Cardiac septum (tissue), 1 donor: ENCODE measurements at places on chromosomes 1 and 21. TPM values are rescaled to one million over a fixed set of nuclear protein-coding genes. Genes with fewer than 3 reads are reported as not detected.

The CAMK1G gene
- total RNA-seq, result not detected

DNA sequence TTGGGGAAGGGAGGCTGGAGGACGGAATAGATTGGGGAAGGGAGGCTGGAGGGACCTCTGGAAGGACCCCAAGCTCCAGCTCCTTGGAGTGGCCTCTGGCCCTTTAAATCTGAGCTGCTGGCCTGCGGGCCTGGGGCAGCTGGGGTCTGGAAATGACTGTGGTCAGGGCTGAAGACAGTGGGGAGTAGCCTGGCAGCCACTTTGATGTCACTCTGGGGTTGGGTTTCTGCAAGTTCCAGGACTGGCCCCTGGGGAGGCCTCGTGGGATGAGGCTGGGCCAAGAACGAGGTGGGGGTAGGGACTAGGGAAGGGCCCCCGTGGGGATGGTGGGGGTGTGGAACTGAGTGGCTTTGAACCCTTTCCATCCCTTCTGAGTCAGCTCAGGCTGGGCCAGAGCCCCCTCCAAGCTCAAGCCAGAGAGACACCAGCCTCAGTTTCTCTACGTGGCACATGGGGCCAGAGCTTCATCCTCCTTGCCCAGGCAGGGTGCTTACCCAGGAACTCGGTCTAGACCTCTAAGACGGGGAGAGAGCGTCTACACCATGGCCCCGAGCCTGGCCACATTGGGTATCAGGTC, 59.7 kb downstream of the ALPL start:
- DNase-seq, result no peak

DNA sequence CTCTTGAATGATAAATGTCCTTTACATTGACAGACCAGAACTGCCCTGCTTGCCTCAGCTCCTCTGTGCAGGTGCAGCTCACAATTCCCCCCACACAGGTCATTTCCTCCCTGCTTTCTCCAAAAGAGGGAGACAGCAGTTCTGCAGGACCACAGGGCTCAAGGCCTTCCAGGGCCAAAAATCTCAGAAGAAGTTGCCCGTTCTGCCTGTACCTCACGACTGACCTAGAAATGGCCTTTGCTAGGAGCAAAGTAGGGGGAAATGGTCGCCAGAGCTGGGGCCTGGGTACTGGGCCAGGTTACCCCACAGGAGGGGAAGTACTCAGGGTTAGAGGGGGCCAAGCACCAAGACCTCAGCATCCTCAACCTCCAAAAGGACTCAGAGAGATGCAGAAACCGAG, 11.1 kb downstream of the RNU1-2 start:
- no peak for DNase-seq

The YBEY gene
- total RNA-seq, result 14.1 TPM

DNA sequence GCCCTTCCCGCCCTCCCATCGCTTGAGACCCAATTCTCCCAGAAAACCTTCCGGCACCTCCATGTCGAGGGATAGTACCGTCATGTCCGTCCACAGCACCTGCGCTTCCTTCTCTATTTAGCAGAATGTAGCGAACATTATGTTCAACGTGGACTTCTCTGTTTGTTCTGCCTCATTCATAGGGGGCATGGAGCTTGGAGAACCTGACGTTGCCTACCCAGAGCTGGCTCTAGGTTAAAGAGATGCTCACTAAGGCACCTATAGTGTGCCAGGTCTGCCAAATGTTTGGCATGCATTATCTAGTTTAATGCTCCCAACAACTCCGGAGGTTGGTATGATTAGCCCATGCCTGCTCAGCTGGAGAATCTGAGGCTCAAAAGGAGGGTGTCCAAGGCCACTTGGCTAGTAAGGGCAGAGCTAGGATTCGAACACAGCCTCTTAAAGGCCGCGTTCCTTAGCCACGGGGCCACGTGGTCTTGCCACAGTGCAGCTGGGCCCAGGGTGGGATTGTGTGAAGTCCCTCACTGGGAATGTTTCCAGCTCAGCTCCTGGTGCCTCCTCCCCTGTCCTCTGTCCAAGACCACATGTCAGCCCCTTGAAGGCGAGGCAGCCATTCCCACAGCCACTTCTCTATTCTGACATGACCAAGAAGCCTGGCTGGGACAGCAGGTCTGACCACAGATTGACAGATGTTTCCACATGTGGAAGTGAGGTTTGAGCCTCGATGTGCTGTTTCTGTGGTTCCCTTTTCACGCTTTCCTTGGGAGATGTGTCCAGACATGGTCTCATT, 57.8 kb downstream of the RUNX3 start:
- no peak for DNase-seq

The ZNF648 gene
- not detected for total RNA-seq

The KMO gene
- 0.13 TPM for total RNA-seq

- no peak for DNase-seq
These were observed 59.9 kb upstream of the FBXO28 start for GRCh38 chr1:224054012-224054411.

GRCh38 chr1:211591980-211592493, 13.1 kb upstream of the SLC30A1 start:
- DNase-seq, result no peak

GRCh38 chr1:110877776-110878175, 4.8 kb downstream of the CD53 start:
- DNase-seq, result no peak

DNA sequence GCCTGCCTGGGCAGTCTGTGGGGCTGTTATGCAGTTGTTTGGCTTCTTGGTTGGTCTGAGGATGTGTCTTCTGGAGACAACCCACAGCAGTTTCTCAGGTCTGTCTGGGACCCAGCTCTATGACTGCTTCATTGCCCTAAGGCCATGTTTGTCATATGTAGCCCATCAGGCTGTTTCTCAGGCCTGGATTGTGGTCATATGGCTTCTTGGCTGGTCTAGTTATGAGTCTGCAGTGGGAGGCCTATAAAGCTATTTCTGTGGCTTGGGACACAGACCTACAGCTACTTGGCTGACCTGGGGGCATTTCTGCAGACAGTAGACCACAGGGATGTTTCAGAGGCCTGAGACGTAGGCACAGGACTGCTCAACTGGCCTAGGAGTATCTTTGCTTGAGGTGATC, 41.5 kb downstream of the CHIA start:
- DNase-seq, result no peak

The SPRR2A gene
- not detected for total RNA-seq

DNA sequence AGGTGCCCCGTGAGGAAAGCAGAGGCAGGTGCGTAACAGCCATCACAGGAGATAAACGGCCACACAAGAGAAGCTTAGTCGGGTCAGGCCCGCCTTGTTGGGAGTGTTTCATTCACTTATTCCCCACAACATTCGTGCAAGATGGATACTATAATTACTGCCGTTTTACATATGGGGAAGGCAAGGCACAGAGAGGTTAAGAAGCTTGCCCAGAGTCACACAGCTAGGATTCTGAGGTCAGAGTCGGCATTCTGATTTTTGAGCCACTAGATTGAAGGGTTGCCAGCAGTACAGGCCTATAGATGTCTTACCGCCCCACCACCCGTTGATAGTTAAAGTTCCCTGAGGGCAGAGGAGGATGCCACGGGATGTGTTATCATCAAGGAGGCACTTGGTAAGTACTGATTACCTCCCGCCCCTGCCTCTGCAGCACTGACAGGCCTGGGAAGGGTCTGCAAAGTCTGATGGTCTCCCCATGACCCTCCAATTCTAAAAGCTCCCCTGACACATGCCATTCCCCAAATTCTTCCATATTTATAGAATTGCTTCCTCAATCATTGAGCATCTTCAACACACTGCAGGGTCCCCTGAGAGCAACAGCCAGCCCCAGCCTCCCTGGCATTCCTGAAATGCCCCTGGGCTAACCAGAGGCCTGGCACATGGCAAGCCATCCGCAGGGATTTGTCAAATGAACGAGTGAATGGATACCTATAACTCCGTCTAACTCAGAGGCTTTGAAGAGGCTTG, 74.7 kb upstream of the CLDN14 start:
- no peak for DNase-seq

- DNase-seq, result no peak
These were observed 202.7 kb downstream of the BACH1 start for GRCh38 chr21:29501451-29501850.
